GM13977 (cell line): ENCODE measurements at places on chromosomes 5 and 9.
A peak's percentile ranks its signal among the peaks of the same experiment; 100 is the strongest.

GRCh38 chr9:31759703-31760102, 624.7 kb upstream of the ACO1 start:
- DNase-seq: no peak

GRCh38 chr9:126428534-126429175, 102.0 kb downstream of the MVB12B start:
- DNase-seq: no peak

DNA sequence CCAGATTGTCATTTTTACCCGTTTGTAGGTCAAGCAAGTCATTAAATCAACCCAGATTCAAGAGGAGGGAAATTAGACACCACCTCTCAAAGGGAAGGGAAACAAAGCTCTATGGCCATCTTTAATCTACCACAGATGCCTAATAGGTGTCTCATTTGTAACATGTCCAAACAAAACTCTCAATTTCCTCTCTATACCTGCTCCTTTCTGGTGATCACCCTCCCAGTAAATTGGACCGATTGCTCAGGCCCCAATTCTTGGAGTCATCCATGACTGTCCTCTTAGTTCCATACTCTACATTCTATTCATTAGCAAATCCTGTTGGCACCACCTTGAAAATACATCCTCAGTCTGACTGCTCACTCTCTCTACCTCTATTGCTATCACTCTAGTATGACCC, 22.1 kb upstream of the UGCG start:
- no peak for DNase-seq

DNA sequence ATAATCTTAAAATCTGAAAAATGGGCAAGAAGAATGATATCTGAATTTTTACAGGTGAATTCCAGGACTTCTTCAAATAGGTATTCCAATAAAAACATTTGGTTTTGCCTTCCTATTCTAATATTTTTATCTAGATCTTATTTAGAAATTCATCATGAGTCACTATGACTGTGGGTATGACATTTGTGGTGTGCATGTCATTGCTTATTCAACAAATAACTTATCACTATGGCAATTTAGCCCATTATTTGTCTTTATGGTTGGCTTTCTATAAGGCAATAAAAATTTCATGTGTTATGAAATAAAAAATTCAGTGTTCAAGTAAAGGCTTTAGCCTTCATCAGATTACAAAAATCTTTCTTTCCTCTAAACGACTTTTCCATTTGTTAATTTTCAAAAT, 1139.6 kb upstream of the NUDT12 start:
- DNase-seq: no peak

DNA sequence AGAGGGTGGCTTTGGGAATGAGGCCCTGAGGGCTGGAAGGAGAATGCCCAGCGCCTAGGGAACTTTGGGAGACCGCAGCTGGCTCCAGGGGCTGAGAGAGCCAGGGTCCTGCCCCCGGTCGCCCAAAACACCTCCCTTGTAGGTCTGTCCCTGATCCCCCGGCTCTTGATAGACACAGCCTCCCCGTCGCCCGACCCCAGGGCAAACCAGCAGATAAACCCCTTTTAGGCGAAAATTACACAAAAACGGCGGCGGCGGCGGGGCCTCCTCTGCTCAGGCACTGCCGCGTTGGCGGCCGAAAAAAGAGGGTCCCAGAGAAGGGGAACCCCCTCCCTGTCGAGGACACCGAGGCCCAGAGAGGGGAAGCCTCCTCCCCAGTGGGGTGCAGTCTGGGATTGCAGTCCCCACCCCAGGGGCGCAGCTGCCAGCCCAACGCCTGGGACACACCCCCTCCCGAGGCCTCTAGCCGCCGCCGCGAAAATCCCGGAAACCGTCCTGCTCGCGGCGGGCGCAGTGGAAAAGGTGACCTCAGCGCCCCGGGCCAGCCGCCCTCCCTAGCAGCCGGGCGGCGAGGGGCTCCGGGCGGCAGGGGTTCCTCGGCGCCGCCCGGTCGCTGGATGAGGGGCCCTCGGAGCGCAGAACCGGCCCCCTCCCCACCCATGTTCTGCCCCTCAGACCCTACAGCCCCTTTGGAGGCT, 3.1 kb upstream of the BARX1 start:
- DNase-seq: no peak

GRCh38 chr5:153601377-153601776, 110.9 kb downstream of the GRIA1 start:
- peak; percentile 13 for DNase-seq

DNA sequence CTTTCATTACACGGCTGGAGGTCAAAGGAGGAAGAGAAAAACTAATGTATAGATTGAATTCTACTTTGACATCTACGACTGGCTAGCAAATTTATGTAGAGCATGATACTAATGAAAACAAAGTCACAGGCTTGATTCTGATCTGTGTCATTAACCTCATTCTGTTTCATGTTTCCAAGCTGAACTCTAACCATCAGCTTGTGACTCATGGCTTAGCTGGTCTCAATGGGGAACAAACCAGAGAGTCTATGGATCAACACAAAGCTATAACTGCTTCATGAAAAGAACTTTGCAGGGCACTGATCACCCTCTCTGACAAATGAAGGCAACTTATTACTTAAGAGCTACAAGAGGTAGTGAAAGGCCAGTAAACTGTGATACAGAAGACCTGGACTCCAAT, 23.6 kb upstream of the PDE4D start:
- DNase-seq: no peak

DNA sequence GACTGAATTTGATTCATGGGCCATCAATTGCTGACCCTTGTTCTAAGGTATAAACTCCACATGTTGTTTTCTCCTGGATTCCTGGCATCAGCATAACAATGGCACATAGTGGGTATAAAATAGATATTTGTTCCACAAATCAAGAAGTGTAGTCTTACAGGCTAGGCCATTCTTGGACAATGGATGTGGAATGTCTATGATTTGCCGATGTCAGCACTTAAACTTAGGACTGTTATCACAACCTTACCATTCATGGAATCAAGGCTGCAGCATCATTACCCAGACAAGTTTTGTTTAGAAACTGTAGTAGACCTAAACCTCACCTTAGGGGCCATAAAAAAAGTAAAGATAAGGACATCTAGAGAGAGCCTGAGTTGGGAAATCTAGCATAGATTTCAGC, 680.0 kb downstream of the BRINP1 start:
- DNase-seq: no peak

GRCh38 chr5:80072103-80073073, 37.2 kb downstream of the THBS4 start:
- no peak for DNase-seq

GRCh38 chr9:747567-747966, 93.9 kb upstream of the DMRT1 start:
- no peak for DNase-seq

DNA sequence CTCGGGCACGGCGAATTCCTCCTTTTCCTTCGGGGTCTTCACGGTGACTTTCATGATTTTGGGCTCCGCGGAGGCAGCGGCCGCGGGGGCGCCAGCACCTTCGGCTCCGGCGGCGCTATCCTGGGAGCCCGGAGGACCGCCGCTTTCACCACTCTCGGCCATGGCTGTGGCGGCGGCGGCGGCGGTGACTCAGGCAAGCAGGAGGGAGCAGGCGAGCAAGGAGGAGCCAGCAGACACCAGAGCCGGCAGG, 315 bp downstream of the UBQLN1 start:
- DNase-seq: no peak

- no peak for DNase-seq
Observed at GRCh38 chr5:14147210-14147609, 4.1 kb downstream of the TRIO start.

- no peak for DNase-seq
Observed at GRCh38 chr5:127650649-127651048, 1.8 kb downstream of the CTXN3 start.

- DNase-seq: no peak
Observed at GRCh38 chr5:172745838-172746237, 25.2 kb downstream of the DUSP1 start.
